ENCODE measurements at places on chromosomes 6 and 20.

DNA sequence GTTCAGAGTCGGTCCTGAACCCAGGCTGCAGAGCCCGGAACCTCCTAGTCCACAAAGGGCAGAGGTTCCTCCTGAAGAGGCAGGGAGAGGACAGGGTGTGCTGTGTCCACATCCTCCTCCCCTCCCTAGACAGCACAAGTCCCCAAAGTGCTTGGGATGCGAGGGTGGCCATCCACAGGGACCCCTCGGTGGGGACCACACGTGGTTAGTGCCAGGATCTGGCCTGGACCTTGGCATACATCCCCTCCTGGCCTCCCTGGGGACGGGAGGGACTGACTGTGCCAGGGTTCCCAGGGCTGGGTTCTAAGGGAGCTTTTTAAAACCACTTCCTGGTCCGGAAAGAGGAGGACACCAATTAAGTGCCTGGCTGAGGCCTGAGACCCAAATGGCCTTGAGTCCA, 63.2 kb downstream of the CTCFL start:
- no peak for DNase-seq

- no peak for DNase-seq
Observed at GRCh38 chr6:130943738-130944137, 116.5 kb downstream of the SMLR1 start.

DNA sequence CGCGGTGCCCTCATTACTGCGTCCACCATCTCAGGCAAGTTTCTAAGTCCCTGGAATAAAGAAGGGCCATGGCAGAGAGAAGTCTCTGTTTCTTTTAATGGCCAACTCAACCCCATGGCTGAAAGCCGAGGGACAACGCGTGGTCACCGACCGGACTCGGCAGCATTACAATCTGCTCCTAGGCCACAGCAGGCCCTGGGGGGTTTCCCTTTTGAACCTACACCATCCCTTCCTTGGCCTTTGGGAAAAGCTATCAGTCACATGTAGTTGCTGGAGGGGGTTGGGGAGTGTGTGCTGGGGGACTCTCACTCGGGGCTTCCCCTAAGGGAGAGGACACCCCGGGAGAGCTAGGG, 11.1 kb upstream of the FAM83C start:
- no peak for DNase-seq

GRCh38 chr20:1876217-1876921, 18.8 kb upstream of the SIRPA start:
- no peak for DNase-seq

DNA sequence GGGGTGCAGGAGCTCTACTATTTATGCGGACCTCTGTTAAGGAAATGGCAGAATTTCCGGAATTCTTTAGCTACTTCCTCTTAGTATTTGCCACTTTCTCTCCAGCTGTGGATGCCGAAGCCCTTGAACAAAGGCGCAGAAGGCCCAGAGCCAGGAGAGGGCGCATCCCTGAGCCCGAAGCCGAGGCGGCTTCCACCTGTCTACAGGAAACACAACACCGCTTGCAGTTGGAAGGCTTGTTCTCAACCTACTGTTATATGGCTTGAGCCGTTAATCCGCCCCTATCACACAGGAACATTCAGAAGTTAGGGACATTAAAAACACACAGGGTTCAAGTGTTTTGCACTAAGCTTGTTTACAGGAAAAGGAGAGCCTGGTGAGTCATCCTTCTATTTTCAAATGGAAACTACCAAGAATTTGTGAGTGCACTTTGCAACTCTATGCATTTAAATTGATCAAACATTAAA, 417.1 kb downstream of the BCKDHB start:
- no peak for DNase-seq

All from stimulated activated naive CD4-positive, alpha-beta T cell (primary cell).